ENCODE measurements at places on chromosomes 1 and 21.

GRCh38 chr1:4962836-4963235 lies 308.4 kb downstream of the AJAP1 start:
- DNase-seq = no peak

DNA sequence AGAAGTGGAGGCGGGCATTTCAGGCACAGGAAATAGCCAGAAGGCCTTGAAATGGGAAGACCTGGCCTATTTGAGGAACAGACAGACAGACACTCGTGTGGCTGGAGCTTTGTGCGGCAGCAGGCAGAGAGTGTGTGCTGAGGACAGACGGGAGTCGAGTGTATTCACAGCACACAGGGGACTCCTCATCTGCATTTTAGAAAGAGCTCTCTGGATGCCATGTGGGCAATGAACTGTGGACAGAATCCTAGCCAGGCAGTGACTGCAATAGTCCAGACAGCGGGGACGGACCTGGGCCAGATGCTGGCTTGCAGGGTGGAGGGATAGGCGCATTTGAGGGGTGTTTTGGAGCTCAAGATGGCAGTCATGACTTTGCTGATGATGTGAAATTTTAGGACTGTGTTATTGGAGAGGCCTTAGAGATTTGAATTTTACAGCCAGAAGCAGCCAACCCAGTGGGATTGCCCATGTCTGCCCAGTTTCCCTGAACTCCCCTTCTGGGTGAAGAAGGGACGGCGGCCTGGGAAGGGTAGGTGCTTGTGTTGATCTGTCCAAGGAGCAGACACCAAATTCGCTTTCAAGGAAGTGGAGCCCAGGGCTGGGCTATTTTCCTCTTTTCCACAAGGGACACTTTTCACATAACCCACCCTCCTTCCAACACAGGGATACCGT lies 43.7 kb downstream of the CHAF1B start:
- no peak for DNase-seq

GRCh38 chr1:47388030-47388890 lies 27.8 kb upstream of the FOXE3 start:
- no peak for DNase-seq

DNA sequence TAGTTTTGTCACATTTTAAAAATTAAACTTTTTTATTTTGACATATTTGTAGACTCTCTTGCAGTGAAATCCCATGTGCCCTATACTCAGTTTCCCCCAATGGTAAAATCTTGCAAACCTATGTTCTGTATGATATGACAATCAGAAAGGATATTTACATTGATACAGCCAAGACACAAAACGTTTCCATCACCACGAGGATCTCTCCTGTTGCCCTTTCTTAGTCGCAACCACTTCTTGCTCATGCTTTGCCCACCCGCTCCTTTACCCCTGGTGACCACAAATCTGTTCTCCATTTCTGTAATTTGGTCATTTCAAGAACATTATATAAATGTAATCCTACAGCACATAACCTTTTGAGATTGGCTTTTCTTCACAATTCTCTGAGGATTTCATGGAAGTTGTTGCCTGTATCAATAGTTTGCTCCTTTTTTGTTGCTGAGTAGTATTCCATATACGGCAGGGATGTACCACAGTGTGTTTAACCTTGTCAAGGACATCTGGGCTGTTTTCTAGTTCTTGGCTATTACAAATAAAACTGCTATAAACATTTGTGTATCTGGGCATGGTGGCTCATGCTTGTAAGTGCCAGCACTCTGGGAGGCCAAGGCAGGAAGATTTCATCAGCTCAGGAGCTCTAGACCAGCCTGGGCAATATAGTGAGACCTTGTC lies 14.0 kb upstream of the BATF3 start:
- DNase-seq = no peak

DNA sequence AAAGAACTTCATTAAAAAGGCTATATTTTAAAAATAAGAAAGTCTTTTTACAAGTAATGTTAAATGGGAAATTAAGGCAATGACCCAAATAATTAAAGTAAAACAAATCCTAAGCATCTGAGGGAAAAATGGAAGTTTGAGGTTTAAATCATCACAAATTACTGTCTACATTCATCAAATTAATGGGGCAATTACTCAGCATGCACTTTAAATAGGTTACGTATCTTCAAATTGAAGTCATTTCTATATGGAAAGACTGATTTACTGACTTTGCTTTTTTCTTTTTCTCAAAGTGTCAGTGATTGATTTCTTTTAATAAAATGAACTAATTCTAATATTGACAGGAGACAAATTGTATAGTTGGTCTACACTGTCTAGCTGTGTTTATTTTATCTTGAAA lies 1452.3 kb downstream of the NCAM2 start:
- no peak for DNase-seq

Data from stimulated activated CD4-positive, alpha-beta T cell treated with anti-CD3 and anti-CD28 coated beads, Interleukin-2, amount 100 ng/mL, for 24 hours (primary cell).